ENCODE measurements at places on chromosomes 11 and 22.

GRCh38 chr22:24096758-24097115, 84.5 kb upstream of the SUSD2 start:
- DNase-seq, result no peak

DNA sequence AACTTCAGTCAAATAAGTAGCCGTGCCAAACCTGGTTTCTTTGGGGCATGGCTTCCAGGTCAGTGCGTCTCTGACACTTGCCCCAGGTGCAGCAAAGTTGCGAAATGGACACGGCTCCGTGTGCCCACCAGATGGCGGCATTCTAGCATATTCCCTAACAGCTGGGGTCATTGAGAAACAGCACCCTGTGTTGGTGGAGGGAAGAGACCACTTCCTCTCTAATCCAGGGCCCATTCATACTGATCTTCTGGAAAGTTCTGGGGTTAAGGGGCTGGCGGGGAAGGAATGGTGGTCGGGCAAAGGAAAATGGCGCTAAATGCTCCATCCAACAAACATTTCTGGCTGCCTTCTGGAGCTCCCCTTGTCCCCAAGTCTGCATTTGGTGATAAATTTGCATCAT, 141.2 kb upstream of the TIMP3 start:
- peak; percentile 13 for DNase-seq

- no peak for DNase-seq
These were observed 5.7 kb upstream of the SIDT2 start for GRCh38 chr11:117172724-117173421.

DNA sequence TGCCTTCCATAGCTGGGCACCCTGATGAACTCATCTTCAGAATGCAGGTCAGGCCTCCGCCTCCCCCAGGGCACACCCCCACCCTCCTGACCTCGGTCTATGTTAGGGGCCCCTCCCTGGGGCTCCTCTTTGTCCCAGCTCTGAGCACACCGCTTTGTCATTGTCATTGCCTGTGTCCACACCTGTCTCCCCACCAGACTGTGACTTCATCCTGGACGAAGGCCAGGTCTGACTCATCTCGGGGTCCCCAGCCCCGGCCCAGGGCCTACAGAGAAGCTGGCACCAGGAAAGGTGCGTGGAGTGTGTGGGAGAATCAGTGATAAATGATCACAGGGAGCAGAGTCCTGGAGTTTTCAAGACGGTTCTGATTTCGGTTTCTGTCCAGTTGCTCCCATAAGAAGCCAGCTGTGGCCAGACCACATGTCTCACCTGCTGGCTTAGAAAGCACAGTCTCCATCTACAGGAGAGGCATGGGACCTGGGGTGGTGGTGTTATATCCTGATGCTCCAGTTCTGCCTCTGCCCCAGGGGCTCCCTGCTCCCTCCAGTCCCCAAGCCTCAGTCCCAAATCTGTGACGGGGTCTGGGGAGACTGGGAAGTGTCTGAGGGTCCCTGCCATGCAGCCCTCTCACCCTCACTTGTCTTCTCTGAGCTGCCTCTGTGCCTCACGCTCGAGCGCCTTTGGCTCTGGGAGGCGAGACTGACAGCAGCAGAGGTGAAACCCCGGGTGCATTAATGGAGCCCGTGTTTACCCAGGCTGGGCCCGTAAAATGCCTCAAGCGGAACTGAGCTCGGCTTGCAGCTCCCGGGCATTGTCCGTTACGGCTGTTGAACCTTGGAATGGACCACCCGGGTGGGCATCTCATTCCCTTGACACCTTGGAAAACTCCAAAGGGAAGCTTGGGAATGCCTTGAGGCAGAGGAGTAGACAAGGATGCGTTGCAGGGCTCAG, 85.5 kb upstream of the WNT11 start:
- no peak for DNase-seq

GRCh38 chr11:26993965-26994457, at the start of gene FIBIN:
TSS of gene FIBIN (plus strand) at chr11:26994112. CDS start at chr11:26994527, 415 bp downstream.
- DNase-seq, result no peak

- DNase-seq, result peak; percentile 55
These were observed 432 bp upstream of the GRK2 start for GRCh38 chr11:67265633-67266448.

DNA sequence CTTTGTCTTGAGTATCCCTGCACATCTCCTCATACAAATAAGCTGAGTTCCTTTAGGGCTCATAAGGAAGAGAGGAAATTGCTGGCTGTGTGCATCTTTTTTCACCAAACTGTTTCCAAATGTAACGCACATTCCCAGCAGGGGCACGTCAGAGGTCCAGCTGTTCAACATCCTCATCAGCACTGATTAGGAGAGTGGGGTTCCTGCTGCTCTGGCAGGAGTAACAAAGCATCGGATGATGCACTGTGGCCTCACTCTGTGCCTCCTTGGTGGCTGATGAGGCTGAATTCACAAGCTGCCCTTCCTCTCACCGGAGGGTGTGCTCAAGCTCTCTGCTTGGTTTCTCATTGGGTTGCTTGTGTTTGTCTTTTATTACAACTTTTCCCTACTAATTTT, 35.5 kb upstream of the SLC25A1 start:
- DNase-seq, result no peak

GRCh38 chr11:75158241-75158640, 7.3 kb downstream of the SLCO2B1 start:
- no peak for DNase-seq

GRCh38 chr22:24198682-24199052, 17.4 kb downstream of the SUSD2 start:
- DNase-seq, result no peak

- peak; percentile 65 for DNase-seq
These were observed 7.2 kb downstream of the CRELD2 start for GRCh38 chr22:49925525-49926128.

DNA sequence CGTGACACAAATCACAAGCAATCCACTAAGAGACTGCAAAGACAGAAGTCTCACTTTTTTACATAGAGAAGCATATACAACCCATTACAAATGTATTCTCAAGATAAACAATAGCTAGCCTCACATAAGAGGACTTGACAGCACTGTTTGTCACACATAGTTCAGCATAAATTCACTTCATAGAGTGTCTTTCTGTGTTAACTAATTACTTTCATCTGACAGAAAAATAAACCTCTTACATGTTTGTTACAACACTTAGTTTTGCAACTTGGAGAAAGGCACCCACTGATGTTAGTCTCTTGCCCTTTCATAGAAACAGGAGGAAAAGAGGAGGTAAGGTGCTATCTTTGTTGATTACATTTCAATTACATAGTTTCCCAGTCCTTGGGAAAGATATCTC, 2221.9 kb upstream of the RAG2 start:
- DNase-seq, result no peak

- DNase-seq, result no peak
These were observed 16.5 kb upstream of the SHISAL1 start for GRCh38 chr22:44329179-44329796.

DNA sequence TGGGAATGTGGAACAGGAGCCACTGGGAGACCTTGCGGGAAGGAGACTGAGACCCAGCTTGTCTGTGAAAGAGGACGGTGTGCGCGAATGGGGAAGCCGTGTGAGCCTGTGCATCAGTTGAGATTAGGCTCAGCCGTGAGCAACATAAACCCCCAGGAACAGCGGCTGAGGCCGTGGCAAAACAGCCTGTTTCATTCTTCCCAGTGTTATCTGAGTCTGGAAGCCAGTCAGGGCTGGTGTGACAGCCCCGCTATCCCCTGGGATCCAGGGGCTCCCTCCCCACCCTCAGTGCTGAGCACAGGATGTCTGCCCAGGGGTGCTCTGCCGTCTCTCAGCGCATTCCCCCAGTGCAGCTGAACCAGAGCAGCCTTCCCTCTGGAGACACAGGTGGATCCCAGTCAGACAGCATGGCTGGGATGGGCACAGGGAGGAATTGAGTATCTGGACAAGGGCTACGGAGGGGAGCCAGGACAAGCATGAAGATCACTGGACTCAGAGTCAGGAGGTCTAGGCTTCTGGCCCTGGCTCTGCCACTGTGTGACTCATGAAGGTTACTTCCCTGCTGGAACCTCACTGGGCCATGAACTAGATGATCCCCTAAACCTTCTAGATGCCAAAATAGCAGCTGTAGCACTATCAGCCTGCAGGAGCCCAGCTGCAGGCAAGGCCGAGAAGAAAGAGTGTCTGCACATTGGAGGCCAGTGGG, 8.6 kb downstream of the OAF start:
- DNase-seq, result no peak

GRCh38 chr22:19039796-19040280, 82.4 kb downstream of the DGCR2 start:
- no peak for DNase-seq

DNA sequence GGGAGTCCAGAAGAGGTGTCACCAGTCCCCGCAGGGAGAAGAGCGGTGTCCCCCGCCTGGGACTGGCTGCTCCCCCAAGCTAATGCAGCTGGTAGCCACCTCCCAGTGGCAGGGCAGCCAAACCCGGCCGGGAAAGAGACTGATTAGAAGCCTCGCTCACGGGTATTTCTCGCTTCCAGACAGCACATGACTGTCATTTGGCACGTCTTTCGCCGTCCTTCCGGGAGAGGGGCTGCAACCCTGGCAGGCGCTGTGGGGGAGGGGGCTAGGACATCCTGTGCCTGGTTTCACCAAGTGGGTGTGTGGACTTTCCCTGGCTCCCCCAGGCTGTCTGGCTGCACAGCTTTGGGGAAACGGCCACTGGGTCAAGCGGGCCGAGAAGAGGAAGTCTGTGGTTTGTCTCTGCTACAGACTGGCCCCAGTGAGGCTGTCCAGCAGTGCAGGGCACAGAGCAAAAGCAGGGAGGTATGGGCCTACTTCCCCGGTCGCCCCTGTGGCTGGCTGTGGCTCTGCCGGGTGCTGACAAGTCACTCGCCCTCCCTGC, 3.8 kb downstream of the CD81 start:
- no peak for DNase-seq

GRCh38 chr11:3834664-3835461, 5.9 kb downstream of the RHOG start:
- DNase-seq, result no peak

- no peak for DNase-seq
These were observed 5.9 kb upstream of the ARL14EP start for GRCh38 chr11:30317030-30317429.

DNA sequence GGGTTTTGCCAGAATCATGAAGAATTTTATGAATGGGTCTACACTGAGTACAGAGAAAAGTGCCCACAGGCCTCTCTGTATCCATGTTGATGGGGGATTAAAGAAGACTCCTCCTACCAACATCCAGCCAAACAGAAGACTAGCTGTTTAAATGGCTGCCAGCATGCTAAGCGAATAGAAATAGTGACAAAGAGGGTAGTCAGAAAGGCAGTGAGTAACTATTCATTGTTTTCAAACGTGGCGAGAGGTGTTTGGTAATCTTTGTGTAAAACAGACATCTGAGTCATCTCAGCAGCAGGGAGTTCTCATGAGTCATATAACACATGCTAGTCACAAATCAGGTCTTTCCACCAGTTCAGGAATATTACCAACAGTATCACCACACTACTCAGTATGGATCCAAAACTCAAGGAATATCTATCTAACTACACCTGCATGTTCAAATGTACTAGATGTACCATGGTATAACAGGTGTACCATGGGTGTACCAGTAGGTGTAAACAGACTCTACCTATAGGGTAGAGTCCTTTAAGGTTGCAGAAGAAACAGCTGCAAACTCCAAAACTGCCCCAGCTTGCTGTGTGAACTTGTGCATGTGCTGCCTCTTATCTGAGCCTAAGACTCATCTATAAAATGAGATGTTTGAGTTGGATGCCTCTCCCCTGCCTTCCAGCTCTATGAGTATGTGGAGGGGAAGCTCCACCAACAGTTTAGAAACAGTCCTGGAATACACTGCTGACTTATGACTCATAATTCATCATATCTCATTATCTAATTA, 82.0 kb downstream of the SLC1A2 start:
- no peak for DNase-seq

GRCh38 chr11:23856654-23857053, 640.2 kb upstream of the LUZP2 start:
- DNase-seq, result no peak
